ENCODE measurements at places on chromosomes 7 and 10. TPM values are rescaled to one million over a fixed set of nuclear protein-coding genes. Genes with fewer than 3 reads are reported as not detected.

NKX2-3 gene
- not detected for polyA plus RNA-seq

GRCh38 chr7:26639695-26640094, 224.7 kb downstream of the SKAP2 start:
- no peak for DNase-seq

- no peak for DNase-seq
These were observed 476 bp upstream of the RET start for GRCh38 chr10:43076311-43076875.

DNA sequence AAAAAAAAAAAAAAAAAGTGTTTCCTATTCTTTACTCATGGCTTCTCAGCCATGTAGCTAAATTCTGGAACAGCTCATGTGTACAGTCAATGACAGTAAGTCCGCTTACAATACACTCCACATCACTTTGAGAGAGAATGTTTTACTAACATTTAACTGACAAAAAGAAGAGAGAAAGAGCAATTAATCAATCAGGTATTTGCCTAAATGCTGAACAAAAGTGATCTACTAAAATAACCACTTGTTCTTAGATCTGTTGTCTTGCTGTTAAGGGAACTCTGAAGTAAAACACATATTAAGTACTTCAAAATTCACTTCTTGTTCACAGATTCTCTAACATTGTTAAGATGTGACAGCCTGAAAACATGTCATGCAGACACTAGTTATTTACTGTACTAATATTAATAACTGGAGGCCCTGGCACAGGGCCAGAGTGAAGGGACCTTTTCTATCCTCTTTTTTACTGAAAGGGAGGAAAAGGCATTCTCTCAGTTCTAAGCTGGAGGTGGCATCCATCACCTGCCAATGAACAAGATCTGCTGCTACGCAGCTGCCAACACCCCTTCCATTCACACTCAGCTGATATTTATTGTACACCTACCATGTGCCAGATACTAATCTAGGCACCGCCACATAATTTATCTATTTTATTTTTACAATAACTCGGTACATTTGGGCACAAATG, 72.6 kb downstream of the AHR start:
- DNase-seq: no peak

CDC14C gene
- polyA plus RNA-seq: 0.05 TPM

- DNase-seq: no peak
These were observed 22.6 kb upstream of the ICA1 start for GRCh38 chr7:8284606-8285005.

- no peak for DNase-seq
These were observed 380.9 kb downstream of the GATA3 start for GRCh38 chr10:8435186-8436055.

- DNase-seq: no peak
These were observed 270.7 kb upstream of the IGFBP3 start for GRCh38 chr7:46191776-46192175.

- DNase-seq: no peak
These were observed 47.3 kb upstream of the TES start for GRCh38 chr7:116162992-116163391.

- no peak for DNase-seq
These were observed 269.9 kb upstream of the MKLN1 start for GRCh38 chr7:131057794-131058070.

All from left renal cortex interstitium (tissue), 4 donors.